Left renal cortex interstitium (tissue), 4 donors: ENCODE measurements at places on chromosomes 3 and 15. TPM values are rescaled to one million over a fixed set of nuclear protein-coding genes. Genes with fewer than 3 reads are reported as not detected.

DNA sequence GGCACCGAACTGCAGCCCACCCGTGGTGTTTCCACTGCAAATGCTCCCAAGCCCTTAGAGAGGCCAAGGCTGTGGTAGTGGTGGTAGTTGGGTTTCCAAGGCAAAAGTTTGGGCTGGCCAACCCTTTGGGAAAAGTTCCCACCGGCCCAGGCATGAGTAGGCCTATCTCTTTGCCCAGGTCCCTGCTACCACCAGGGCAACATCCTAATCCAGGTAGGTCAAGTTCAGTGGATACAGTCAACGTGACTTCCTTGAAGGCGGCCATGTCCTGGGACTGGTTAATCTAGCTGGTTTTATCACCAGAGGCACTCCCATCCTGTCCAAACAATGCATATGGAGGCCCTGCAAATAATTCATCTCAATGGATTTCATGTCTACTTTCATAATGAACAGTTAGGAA, 1.6 kb upstream of the ONECUT1 start:
- DNase-seq = no peak

GRCh38 chr15:101621961-101622360, 30.2 kb downstream of the TM2D3 start:
- no peak for DNase-seq

DNA sequence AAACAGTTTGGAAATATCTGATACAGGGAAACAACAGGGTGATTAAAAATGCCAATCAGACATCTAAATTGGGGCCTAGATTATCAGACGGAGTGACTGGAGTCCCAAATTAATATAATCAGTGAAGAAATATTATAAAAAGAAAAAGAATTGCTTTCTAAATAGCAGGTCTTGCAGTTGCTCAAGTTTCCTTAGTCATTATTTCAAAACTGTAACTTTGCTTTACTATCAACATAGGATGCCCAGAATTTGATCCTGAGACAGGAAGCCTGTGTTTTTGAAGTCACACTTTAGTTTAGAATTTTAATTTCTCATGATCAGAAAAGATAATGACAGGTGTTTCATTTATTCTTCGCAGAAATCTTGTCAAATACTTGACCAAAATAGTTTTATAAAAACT, 105.9 kb downstream of the IL1RAP start:
- no peak for DNase-seq

DNA sequence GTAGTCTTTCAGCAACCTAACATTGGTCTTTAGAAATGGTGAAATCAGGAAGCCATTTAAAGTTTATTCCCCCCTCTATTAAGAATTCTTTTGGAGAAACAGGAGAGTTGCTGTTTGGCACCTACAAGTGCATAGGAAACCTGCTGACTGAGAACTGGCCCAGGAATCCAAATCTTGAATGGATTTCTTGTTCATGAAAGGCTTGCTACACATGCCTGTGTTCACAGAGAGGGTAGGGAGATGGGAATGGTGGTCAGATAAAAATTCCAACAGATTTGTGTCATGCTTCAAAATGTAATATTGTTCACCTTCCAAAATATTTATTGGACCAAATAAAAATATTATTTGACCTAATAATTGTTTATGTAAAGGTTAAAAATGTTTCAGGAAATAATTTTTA, 24.2 kb upstream of the ZPLD1 start:
- no peak for DNase-seq

The TF gene
- 7.3 TPM for polyA plus RNA-seq

GRCh38 chr15:75420698-75421097, 30.8 kb downstream of the SIN3A start:
- no peak for DNase-seq

DNA sequence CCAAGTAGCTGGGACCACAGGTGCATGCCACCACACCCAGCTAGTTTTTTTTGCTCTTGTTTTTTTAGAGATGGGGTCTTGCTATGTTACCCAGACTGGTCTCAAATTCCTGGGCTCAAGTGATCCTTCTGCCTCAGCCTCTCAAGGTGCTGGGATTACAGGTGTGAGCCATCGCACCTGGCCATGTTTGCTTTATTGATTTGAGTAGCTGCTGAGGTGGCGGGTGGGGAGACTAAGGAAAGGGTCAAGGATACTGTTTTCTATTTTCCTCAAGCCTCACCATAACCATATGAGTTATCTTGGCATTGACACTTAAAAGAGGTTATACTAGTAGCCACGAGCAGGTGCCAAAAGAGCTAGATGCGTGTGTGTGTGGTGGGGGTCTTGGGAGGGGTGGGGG, 39.0 kb downstream of the CYFIP1 start:
- DNase-seq = no peak

DNA sequence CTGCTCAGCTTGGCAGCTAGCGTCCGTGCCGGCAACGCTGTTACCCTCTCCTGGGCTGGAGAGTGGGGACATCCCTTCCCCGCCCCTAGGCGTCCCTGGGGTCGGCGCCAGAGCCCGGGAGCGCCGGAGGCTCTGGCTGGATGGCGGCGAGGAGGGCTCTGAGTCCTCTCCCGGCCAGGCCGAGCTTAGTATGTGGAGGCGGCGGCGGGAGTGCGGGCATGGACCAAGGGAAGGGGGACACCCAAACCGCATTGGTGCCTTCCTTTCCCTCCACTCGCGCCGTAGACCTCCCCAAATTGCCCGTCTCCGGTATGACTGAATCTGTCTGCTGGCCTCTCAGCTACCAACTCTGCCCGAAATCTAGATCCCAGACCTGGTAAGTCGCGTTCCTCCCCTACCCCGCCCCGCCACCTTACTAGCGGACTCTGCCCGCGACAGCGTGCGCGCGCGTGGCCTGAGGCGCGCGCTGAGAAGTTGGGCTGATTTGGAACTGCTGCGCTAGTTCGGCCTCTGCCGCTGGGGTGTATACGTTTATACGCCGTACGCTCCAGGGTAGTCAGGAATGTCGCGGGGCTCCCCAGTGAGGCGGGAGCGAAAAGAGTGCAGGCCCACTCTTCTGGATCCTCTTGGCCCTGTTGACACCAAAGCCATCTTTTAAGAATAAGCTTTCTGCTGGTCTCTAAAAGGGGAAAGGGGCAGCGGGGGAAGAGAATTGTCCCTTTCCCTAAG, 12.2 kb downstream of the ZIC1 start:
- no peak for DNase-seq

- DNase-seq = no peak
These were observed 38.6 kb downstream of the DENND6A start for GRCh38 chr3:57654267-57654666.

DNA sequence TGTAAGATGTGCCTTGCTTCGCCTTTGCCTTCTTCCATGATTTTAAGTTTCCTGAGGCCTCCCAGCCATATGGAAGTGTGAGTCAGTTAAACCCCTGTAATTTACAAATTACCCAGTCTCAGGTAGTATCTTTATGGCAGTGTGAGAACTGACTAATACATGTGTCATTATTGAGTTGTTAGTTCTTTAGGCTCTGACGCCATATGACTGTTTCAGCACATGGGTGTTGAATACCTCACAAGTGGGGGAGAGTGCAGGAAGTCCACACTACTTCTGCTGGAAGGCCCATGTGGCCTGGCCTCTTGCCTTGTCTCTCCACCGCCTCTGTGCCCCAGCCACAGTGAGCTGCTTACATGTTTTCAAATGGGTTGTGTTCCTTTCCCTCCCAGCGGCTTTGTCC, 28.5 kb downstream of the MFSD1 start:
- no peak for DNase-seq

The CCNB2 gene
- 39.4 TPM for polyA plus RNA-seq

The CASR gene
- polyA plus RNA-seq = 25.1 TPM
